ENCODE measurements at places on chromosomes 6 and 20.

GRCh38 chr20:19460386-19460785 is 247.9 kb downstream of the SLC24A3 start:
- H3K4me1 ChIP-seq: no peaks in the 10 kb centered on the region
- no peak overlapping the region for H3K27ac ChIP-seq
- H3K36me3 ChIP-seq: no peaks in the 10 kb centered on the region
- peaks cover 34% of the 10 kb centered on the region for H3K27me3 ChIP-seq
- DNase-seq: no peak

DNA sequence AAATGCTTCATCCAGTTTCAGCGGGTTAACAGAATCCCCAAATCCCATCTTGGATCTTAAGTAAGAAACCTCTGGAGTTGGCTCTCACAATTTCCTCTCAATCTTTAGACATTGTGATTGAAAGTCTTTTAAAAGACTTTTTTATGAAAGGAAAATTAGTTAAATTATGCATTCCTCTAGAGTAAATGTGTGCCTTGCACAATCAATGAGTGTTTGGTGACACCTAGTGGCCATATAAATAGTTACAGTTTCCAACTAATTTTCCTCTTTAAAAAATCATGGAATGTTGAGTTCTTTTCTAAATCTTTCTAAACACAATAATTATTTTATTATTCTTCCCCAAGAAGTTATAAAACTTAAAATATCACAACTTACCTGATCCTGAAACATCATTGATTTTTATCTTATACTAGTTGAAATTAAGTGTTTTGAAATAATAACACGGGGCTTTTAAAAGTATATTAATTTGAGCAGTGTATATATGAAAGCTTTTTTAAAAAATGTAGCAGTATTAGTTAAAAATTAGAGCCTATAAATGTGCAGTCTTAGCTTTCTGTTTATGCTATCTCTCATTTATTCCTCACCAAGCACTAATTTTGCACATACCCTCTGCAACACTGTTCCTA is 66.4 kb downstream of the PKHD1 start:
- peaks cover 50% of the 10 kb centered on the region for H3K27me3 ChIP-seq
- no peaks in the 10 kb centered on the region for H3K36me3 ChIP-seq

DNA sequence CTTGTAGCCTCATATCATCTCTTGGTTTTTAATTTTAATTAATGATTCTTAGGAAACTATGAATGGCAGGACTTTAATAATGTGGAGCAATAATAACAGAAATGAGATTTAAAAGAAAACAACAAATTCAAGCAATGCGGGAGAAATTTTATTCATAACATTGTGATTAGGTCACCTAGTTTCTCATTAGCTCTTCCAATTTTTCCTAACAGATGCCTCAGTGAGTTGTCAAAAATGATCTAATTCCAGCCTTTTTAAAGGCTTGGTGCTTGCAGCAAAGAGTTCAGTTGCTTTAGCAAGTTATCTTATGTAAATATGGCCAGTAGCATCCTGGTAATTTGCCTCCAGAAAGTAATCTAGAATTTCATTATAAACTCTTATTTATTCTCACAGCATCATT is 20.4 kb downstream of the PDE7B start:
- H3K36me3 ChIP-seq: no peaks in the 10 kb centered on the region
- no peaks in the 10 kb centered on the region for H3K27me3 ChIP-seq
- peaks cover 38% of the 10 kb centered on the region for H3K4me1 ChIP-seq
- peak overlapping the region; percentile 64 for H3K27ac ChIP-seq

DNA sequence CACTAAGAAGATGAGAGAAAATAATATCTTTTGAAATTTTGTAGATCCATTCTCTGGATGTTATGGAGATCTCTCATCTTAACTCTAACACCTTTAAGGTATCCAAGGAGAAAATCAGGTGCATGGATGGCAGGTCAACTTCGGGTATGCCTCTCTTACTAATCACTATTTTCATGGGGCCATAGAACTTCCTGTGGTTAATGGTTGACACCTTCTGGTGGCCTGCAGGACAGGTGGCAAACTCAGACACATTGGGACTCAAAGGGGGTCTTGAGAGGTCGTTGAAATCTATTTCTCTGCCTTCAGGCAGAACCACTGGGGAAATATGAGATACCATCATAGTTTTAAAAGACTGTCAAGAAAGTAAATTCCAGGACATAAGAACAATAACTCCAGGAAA is 76.5 kb downstream of the ADAT2 start:
- H3K27me3 ChIP-seq: no peaks in the 10 kb centered on the region
- no peaks in the 10 kb centered on the region for H3K36me3 ChIP-seq
- H3K4me3 ChIP-seq: no peak overlapping the region
- no peak overlapping the region for H3K27ac ChIP-seq

- DNase-seq: no peak
- H3K36me3 ChIP-seq: no peaks in the 10 kb centered on the region
- H3K4me3 ChIP-seq: peak overlapping the region; percentile 68
- H3K27me3 ChIP-seq: no peaks in the 10 kb centered on the region
- peak overlapping the region; percentile 33 for H3K27ac ChIP-seq
Observed at GRCh38 chr6:108781419-108782100, 66.7 kb upstream of the ARMC2 start.

DNA sequence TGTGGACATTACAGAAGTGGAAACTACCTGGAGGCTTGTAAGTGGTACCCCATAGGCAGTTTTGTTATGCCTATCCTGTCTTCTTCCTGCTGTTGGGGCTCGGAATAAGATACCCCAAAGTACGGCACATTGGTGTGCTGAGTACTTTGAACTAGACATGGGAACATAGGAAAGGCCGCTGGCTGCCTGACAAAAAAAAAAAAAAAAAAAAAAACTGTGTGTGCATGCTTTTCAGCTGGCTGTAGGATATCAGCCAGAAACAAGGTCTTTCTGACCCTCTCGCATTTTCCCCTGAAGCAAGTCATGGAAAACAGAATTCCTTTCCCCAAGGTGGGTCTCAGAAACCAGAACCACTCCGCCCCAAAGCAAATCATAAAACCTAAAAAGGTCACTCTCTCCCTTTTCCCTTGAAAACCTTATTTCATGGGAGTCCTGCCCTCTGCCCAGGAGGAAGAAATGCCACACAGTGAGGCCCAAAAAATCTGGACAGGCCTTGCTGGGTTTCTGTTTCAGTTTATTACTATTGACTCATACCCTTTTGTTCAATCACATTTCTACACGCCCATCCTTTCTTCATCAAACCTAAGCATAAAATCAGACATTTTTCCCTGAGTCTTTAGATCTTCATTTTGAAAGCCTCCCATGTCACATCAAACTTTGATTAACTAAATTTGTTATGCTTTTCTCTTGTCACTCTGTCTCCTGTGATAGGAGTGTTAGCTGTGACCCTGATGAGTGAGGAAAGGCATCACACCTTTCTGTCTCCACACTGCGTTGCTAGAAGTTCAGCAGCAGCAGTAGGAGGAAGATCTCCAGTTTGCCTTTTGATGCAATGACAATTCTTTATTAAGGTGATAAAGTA is 17.2 kb downstream of the SLC2A12 start:
- DNase-seq: no peak
- no peak overlapping the region for H3K27ac ChIP-seq
- H3K4me1 ChIP-seq: peaks cover 44% of the 10 kb centered on the region
- no peaks in the 10 kb centered on the region for H3K27me3 ChIP-seq
- H3K36me3 ChIP-seq: no peaks in the 10 kb centered on the region

DNA sequence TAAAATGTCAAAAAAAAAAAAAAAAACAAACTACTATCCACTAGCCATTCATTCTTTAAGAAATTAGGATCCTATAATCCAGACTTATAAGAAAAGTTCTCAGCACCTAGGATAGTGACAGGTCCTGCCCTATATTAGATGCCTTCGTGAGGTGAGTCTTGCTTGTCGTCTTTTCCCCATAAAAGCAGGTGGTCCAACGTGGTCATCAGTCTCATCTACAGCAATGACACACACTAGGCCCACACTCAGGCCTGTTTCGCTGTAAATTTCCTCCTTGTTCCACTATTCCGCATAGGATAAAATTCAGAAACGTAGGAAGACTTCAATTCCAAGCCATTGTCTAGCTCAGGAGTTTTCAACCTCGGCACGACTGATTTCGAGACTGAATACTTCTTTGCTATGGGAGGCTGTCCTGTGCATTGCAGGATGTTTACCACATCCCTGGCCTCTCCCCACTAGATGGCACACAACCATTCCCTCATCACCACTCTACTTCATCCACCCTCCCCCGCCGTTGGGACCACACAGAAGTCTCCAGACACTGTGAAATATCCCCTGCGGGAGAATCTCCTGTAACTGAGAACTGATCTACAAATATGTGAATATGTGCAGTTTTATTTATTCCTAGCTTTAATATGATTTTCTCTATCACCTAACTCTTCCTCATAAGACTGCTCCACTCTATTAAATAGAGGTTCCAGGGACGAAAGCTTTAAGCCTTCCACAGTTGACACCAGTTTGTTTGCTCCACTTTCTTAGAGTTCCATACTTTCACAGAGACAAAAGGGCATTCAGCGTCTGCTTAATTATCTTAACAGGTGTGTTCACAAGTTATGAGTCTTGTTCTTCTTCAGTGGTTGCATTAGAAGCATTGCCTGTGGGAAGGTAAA is 346.3 kb downstream of the BMP2 start:
- H3K4me3 ChIP-seq: no peak overlapping the region
- no peak overlapping the region for H3K27ac ChIP-seq
- H3K36me3 ChIP-seq: no peaks in the 10 kb centered on the region
- H3K27me3 ChIP-seq: no peaks in the 10 kb centered on the region
- no peaks in the 10 kb centered on the region for H3K4me1 ChIP-seq
- DNase-seq: peak; percentile 30
